IMR-90 (cell line): ENCODE measurements at places on chromosomes 16 and 17.

- H3K27ac ChIP-seq: no peak overlapping the region
- H3K4me1 ChIP-seq: peaks cover 23% of the 10 kb centered on the region
- no peaks in the 10 kb centered on the region for H3K27me3 ChIP-seq
- no peak overlapping the region for H3K4me3 ChIP-seq
These were observed 13.8 kb downstream of the CTRL start for GRCh38 chr16:67917852-67918236.

- H3K36me3 ChIP-seq: peaks cover 15% of the 10 kb centered on the region
- H3K4me3 ChIP-seq: no peak overlapping the region
- H3K4me1 ChIP-seq: peaks cover 6% of the 10 kb centered on the region
- no peak for DNase-seq
These were observed 19.3 kb downstream of the FCSK start for GRCh38 chr16:70473446-70474319.

DNA sequence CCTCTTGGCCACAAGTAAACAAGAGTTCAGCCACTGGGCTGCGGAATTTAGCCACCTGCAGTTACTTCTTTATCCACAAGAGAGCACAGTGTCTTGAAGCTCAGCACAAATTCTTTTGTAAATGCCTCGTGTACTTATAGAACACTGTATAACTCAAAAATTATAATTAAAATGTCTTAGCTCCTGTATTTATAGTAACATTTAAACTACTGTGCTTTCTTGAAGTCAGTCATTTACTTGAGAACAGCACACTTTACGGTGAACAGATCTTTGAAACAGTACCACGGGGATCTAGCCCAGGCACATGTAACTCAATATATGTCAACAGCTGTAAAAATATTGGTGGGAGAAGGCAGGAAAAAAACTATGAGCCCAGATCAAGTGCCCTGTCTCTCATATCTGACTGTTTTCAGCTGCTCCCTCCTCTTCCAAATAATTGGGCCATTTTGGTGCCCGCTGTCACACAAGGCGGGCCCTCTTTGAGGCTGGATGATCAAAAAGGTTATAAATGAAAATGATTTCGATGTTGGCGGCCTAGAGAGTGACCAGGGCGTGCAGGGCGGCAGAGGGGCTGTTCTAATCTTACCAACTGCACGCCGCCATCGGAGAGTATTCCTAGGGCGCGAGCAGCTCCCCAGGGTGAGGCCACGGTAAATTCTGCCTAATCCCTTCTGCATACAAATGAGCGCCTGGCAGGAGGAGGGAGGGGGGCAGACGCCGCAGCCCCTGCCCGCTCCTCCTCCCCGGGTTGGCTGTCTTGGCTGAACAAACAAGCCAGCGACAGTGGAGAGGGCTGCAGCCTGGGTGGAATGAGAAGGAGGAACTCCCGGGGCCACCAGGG is 183.2 kb downstream of the C16orf78 start:
- no peaks in the 10 kb centered on the region for H3K4me1 ChIP-seq
- H3K27me3 ChIP-seq: peaks cover 2% of the 10 kb centered on the region; the same call in 1 of the 2 replicates
- no peak overlapping the region for H3K4me3 ChIP-seq
- no peaks in the 10 kb centered on the region for H3K36me3 ChIP-seq

- no peaks in the 10 kb centered on the region for H3K27me3 ChIP-seq
- H3K36me3 ChIP-seq: no peaks in the 10 kb centered on the region
- no peak overlapping the region for H3K27ac ChIP-seq
- no peak for DNase-seq
- H3K4me3 ChIP-seq: no peak overlapping the region
- peaks cover 10% of the 10 kb centered on the region for H3K4me1 ChIP-seq
These were observed 9.6 kb upstream of the CPD start for GRCh38 chr17:30368912-30369720.

DNA sequence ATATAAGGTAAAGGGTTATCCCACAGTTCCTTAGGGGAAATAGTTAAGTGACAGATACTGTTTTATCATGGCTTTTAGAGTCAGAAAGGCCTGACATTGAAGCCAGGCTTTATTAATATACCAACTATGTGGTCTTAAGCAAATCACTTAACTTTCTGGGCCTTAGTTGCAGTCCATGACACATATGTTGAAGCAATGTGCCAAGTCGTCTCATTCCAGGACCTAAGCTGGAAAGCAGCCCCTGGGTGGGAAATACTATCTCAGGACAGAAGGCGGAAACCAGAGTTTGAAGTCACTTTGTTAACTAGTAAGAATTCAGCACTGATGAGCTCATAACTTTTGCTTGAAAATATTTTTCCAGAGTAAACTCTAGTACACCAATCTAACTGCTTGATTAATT is 80.0 kb downstream of the USP32 start:
- peaks cover 4% of the 10 kb centered on the region; the same call in 1 of the 2 replicates for H3K36me3 ChIP-seq
- H3K27ac ChIP-seq: no peak overlapping the region
- no peak overlapping the region for H3K4me3 ChIP-seq
- DNase-seq: peak; percentile 77
- H3K4me1 ChIP-seq: peaks cover 2% of the 10 kb centered on the region; the same call in 1 of the 2 replicates

DNA sequence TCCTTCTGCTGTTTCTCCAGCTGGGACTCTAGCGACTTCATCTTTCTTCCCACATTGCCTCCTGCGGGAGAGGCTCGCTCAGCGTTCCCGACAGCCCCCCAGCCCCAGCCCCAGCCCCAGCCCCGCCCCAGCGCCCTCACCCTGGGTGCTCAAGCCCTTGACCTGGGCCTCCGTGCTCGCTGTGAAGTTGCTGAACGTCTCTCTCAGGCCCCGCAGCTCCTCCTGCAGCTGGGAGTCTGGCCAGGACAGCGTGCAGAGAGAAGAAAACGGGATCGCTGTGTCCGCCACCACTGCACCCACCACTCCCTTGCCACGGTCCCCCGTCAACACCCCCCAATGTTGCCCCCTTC is 2.4 kb downstream of the ASGR1 start:
- H3K27me3 ChIP-seq: no peaks in the 10 kb centered on the region
- no peak overlapping the region for H3K27ac ChIP-seq
- no peaks in the 10 kb centered on the region for H3K36me3 ChIP-seq
- H3K4me1 ChIP-seq: peaks cover 2% of the 10 kb centered on the region; the same call in 1 of the 2 replicates
- H3K4me3 ChIP-seq: peak overlapping the region; percentile 24; the same call in 1 of the 2 replicates

DNA sequence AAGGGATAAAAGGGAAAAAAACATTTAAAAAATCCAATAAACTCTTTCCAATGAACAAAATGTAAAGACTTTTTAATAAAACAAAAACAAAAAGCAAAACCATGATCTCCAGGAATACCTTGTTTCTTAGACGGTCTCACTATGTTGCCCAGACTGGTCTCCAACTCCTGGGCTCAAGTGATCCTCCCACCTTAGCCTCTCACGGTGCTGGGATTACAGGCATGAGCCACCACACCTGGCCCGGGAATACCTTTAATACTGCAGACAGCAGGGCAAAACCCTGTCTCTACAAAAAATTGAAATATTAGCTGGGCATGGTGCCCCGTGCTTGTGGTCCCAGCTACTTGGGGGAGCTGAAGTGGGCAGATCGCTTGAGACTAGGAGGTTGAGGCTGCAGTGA is 7.9 kb downstream of the RNF43 start:
- no peaks in the 10 kb centered on the region for H3K4me1 ChIP-seq
- H3K36me3 ChIP-seq: no peaks in the 10 kb centered on the region
- H3K27ac ChIP-seq: no peak overlapping the region
- H3K4me3 ChIP-seq: no peak overlapping the region
- peaks cover 4% of the 10 kb centered on the region for H3K27me3 ChIP-seq

- H3K36me3 ChIP-seq: peaks cover 7% of the 10 kb centered on the region
- H3K27ac ChIP-seq: no peak overlapping the region
- H3K4me1 ChIP-seq: peaks cover 4% of the 10 kb centered on the region; the same call in 1 of the 2 replicates
- no peaks in the 10 kb centered on the region for H3K27me3 ChIP-seq
- peak; percentile 62 for DNase-seq
- no peak overlapping the region for H3K4me3 ChIP-seq
These were observed 43.4 kb downstream of the MYOCD start for GRCh38 chr17:12709063-12709462.

GRCh38 chr16:9847146-9847545 is 335.1 kb downstream of the GRIN2A start:
- H3K4me3 ChIP-seq: no peak overlapping the region
- no peaks in the 10 kb centered on the region for H3K27me3 ChIP-seq
- H3K4me1 ChIP-seq: no peaks in the 10 kb centered on the region
- no peaks in the 10 kb centered on the region for H3K36me3 ChIP-seq
- no peak for DNase-seq

GRCh38 chr17:75601057-75601987 is 13.7 kb downstream of the MYO15B start:
- H3K4me3 ChIP-seq: no peak overlapping the region
- H3K4me1 ChIP-seq: no peaks in the 10 kb centered on the region
- no peaks in the 10 kb centered on the region for H3K36me3 ChIP-seq
- DNase-seq: peak; percentile 5
- H3K27me3 ChIP-seq: peaks cover 9% of the 10 kb centered on the region; the same call in 1 of the 2 replicates
- H3K27ac ChIP-seq: no peak overlapping the region

- H3K27ac ChIP-seq: no peak overlapping the region
- H3K4me3 ChIP-seq: no peak overlapping the region
- H3K27me3 ChIP-seq: no peaks in the 10 kb centered on the region
- DNase-seq: no peak
- no peaks in the 10 kb centered on the region for H3K36me3 ChIP-seq
These were observed 67.3 kb downstream of the ZNF423 start for GRCh38 chr16:49788572-49788971.

GRCh38 chr16:77869997-77870813 is 81.8 kb downstream of the VAT1L start:
- peaks cover 4% of the 10 kb centered on the region; the same call in 1 of the 2 replicates for H3K4me1 ChIP-seq
- no peaks in the 10 kb centered on the region; the same call in 1 of the 2 replicates for H3K36me3 ChIP-seq
- H3K27ac ChIP-seq: no peak overlapping the region
- DNase-seq: no peak

GRCh38 chr17:78674156-78674555 is 97.0 kb upstream of the DNAH17 start:
- peaks cover 2% of the 10 kb centered on the region; the same call in 1 of the 2 replicates for H3K4me1 ChIP-seq
- no peak for DNase-seq
- no peaks in the 10 kb centered on the region for H3K27me3 ChIP-seq
- H3K4me3 ChIP-seq: no peak overlapping the region
- peaks cover 24% of the 10 kb centered on the region; the same call in 1 of the 2 replicates for H3K36me3 ChIP-seq

GRCh38 chr16:48317026-48317425 is 68.2 kb downstream of the SIAH1 start:
- DNase-seq: no peak
- H3K27ac ChIP-seq: no peak overlapping the region
- H3K4me1 ChIP-seq: peaks cover 7% of the 10 kb centered on the region
- no peak overlapping the region for H3K4me3 ChIP-seq

GRCh38 chr17:30345527-30346075 is 11.7 kb upstream of the TMIGD1 start:
- no peak overlapping the region for H3K4me3 ChIP-seq
- H3K4me1 ChIP-seq: peaks cover 17% of the 10 kb centered on the region
- no peaks in the 10 kb centered on the region for H3K36me3 ChIP-seq
- no peak overlapping the region for H3K27ac ChIP-seq
- H3K27me3 ChIP-seq: no peaks in the 10 kb centered on the region

- peaks cover 37% of the 10 kb centered on the region for H3K36me3 ChIP-seq
- no peak overlapping the region for H3K4me3 ChIP-seq
- no peak for DNase-seq
- H3K4me1 ChIP-seq: no peaks in the 10 kb centered on the region
- H3K27ac ChIP-seq: no peak overlapping the region
These were observed 60.4 kb downstream of the PDPK1 start for GRCh38 chr16:2598133-2598641.

DNA sequence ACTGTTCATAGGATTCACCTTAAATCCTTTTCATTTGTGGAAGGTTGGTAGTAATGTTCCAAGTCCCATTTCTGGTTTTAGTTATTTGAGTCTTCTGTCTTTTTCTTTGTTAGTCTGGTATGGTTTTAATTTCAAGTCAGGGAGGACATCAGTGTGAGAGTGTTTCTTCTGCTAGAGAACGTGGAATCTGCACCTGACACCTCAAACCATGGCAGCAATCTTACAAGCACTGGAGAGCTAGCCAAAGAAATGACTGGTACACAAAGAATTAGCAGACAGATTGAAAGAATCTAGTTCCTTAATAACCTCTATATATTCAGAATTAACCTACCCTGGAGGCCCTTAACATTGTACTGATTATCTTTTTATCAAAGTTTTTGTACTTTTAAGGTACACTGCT is 50.2 kb downstream of the CHCT1 start:
- no peaks in the 10 kb centered on the region for H3K27me3 ChIP-seq
- DNase-seq: no peak
- H3K27ac ChIP-seq: no peak overlapping the region
- H3K4me1 ChIP-seq: peaks cover 8% of the 10 kb centered on the region
- no peak overlapping the region for H3K4me3 ChIP-seq

GRCh38 chr17:82217120-82217529 is 4.5 kb upstream of the CCDC57 start:
- peak overlapping the region; percentile 100 for H3K27ac ChIP-seq
- H3K36me3 ChIP-seq: no peaks in the 10 kb centered on the region
- H3K4me1 ChIP-seq: peaks cover 46% of the 10 kb centered on the region
- no peaks in the 10 kb centered on the region for H3K27me3 ChIP-seq

- no peak for DNase-seq
- no peaks in the 10 kb centered on the region for H3K27me3 ChIP-seq
- no peak overlapping the region for H3K4me3 ChIP-seq
These were observed 67.0 kb downstream of the CACNG1 start for GRCh38 chr17:67111327-67111726.

DNA sequence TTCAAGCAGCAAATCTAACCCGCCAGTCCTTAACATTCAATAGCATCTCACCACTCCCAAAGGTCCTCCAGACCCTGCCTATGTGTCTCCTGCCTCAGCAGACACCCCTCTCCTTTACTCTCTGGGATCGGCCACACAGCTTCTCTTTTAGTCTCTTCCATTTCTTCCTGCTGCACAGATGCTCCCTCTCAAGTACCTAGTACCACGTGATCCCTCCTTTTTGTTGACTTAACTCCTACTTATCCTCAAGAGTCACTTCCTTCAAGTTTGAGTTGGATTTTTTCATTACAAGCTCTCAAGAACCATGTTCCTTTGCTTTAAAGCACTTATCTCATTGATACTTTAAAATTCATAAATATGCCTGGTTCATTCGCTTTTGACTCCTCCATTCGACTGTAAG is 24.9 kb downstream of the AMFR start:
- H3K4me3 ChIP-seq: no peak overlapping the region
- DNase-seq: no peak
- H3K4me1 ChIP-seq: no peaks in the 10 kb centered on the region
- no peak overlapping the region for H3K27ac ChIP-seq

- no peak overlapping the region for H3K4me3 ChIP-seq
- peaks cover 3% of the 10 kb centered on the region; the same call in 1 of the 2 replicates for H3K27me3 ChIP-seq
- no peaks in the 10 kb centered on the region for H3K4me1 ChIP-seq
- peak; percentile 49 for DNase-seq
- no peaks in the 10 kb centered on the region for H3K36me3 ChIP-seq
These were observed 20.4 kb upstream of the YPEL2 start for GRCh38 chr17:59311051-59311468.

GRCh38 chr17:41707803-41708669 is 4.1 kb upstream of the GAST start:
- H3K4me3 ChIP-seq: no peak overlapping the region
- H3K27ac ChIP-seq: no peak overlapping the region
- no peak for DNase-seq
- H3K36me3 ChIP-seq: no peaks in the 10 kb centered on the region

DNA sequence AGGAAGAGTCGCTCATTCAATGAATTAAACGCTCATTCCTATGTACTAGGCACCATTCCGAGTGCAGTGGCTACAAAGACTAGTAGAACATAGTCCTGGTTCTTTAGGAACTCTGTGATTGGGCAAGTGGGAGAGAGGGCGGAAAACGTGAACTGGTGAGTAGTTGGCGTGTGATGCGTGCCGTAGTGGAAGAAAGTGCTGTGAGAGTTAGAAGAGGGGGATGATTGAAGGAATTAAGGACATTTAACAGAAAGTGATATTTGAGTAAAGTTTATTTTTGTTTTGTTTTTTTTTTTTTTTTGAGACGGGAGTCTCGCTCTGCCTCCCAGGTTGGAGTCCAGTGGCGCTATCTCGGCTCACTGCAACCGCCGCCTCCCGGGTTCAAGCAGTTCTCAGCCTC is 7.9 kb upstream of the SLFN14 start:
- peaks cover 2% of the 10 kb centered on the region for H3K27me3 ChIP-seq
- DNase-seq: peak; percentile 62
- peaks cover 2% of the 10 kb centered on the region; the same call in 1 of the 2 replicates for H3K36me3 ChIP-seq
- H3K27ac ChIP-seq: no peak overlapping the region
- H3K4me1 ChIP-seq: peaks cover 2% of the 10 kb centered on the region; the same call in 1 of the 2 replicates
